ENCODE measurements at places on chromosomes 2 and 18.

- no peak for DNase-seq
These were observed 127.6 kb upstream of the TANK start for GRCh38 chr2:161032635-161033034.

GRCh38 chr2:83584672-83585071 is 874.4 kb downstream of the SUCLG1 start:
- no peak for DNase-seq

DNA sequence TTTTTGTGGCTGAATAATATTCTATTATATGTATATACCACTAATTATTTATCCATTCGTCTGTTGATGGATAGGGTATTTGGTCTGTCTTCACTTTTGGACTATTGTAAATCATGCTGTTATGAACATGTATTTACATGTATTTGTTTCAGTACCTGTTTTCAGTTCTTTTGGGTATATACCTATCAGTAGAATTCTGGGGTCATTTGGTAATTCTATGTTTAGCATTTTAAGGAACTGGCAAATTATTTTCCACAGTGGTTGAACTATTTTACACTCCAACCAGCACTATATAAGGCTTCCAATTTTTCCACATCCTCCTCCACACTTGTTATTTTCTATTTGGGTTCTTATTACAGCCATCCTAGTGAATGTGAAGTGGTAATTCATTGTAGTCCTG is 12.4 kb upstream of the TANK start:
- no peak for DNase-seq

- DNase-seq = no peak
These were observed 454.2 kb upstream of the TNP1 start for GRCh38 chr2:217314021-217314460.

DNA sequence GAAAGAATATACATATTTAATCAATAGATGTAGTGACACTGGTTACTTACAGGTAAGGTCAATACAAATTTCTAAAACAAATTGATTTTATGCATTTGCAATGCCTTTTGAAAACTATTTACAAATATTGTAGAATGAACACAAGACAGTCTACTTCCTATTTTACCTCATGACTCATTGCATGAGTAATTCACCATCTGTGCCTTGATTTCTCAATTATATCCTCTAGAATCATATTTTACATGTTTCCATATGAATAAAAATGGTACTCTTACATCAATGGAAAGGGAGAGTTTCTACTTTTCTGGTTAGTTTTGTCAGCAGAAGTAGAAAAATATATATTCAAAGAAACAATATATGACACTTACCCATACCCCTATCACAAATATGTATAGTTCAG is 203.8 kb upstream of the CDH7 start:
- DNase-seq = no peak

DNA sequence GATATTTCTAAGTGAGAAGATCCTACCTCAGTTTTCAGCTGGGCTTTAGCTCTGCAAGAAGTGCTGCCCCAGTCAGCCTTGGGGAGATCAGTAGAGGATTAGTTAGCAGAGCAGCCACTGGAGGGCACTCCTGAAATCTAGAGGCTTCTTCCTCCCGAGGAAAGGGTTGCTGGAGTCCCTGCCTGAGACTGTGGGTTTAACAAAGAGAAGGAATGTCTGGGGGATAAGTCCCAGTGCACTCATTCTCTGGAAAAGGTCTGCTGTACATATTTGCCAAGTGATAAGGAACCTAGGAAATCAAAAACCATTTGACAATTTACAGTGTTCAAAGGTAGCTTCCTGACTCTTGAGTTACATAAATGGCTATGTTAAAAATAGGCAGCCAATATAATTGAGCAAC is 207.2 kb downstream of the SLC8A1 start:
- no peak for DNase-seq

GRCh38 chr2:14631406-14632040 is 994 bp upstream of the LRATD1 start:
- no peak for DNase-seq

DNA sequence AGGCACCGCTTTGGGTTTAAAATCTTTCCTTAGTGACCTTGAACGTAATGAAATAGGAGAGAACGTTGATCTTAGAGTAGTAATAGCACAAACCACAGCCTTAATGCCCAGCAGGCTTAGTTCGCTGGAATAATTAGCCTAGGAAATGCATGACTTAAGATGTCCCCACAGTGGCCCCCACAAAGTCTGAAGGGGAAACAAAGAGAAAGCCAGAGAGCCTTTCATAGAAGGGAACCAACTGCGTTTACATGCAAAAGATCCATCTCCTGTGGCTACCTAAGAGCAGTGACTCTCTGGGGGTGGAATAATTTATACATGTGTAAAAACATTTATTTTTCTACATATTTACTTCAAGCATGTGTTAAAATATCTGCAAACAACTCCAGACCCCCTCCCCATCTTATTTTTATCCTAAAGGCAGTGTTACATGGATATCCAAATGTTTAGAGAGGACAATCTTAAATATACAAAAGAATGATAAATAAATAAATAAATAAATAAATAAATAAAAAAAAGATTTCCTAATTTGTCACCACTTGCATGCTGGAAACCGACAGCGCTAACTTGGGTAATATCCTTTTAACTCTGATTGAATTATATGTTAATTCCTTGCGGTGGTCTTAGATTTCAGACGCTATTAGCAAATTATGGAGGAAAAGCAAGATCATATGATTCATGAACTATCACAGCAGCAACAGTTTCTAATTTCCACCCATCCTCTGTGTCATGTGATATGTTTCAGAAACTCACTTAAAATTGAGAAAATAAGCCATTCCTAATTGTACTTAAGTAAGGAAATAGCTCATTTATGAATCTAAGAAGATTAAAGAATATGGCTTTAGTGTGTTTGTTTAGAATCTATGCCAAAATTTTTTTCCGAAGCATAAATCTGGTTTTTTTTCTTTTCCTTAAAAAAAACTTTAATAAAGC is 23.4 kb upstream of the CYP1B1 start:
- DNase-seq = no peak

- DNase-seq = no peak
These were observed 5.5 kb upstream of the TUBB6 start for GRCh38 chr18:12302391-12303147.

GRCh38 chr2:168277276-168277675 is 29.9 kb upstream of the STK39 start:
- no peak for DNase-seq

- DNase-seq = no peak
These were observed 4.6 kb downstream of the IL1RL1 start for GRCh38 chr2:102315921-102316320.

DNA sequence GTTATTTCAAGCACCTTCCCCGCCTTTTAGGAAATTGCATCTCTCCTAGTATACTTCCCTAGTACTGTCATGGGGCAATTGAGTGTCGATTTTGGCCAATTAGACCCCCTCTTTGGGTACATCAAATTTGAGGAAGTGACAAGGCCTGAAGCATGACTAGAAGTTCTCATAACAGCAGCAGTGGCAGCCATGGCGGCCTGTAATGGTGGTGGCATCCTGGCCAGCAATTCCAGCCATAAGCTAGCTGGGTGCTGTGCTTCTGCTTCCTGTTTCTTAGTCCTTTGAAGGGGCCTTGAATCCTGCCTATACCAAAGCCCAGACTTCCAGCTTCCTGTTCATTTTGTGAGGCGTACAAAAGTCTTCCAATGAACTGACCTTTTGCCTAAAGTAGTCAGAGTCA is 523.1 kb downstream of the PLCL1 start:
- DNase-seq = no peak

DNA sequence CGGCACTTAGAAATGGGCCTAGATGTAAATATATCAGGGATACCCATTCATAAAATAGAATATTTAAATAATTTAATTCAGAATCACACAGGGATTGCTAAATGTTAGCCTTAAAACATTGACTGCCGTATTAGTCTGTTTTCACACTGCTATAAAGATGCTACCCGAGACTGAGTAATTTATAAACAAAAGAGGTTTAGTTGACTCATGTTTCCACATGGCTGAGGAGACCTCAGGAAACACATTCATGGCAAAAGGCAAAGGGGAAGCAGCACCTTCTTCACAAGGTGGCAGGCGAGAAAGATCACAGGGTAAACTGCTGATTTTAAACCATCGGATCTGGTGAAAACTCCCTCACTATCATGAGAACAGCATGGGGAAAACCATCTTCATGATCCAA is 223.6 kb upstream of the GULP1 start:
- DNase-seq = no peak

DNA sequence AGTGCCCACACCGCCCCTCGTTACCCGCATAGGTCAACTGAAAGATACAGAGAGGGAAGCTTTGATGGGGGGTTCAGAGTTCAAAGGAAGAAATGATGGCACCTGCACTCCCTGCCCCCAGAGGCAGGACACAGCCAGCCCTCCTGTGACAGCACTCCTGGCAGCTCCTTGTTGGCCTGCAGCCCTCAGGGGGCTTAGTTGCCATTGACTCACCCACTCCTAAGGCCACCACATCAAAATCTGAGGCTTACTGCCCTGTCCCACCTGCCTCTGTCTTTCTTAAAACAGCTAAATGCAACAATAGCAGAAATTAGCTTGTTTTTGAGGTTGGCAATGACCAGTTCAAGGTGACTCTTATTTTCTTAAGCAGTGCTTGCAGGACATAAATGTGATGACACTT is 31.6 kb upstream of the SLC35F6 start:
- DNase-seq = no peak

- peak; percentile 4 for DNase-seq
These were observed 683 bp upstream of the DNAJC27 start for GRCh38 chr2:24972315-24972961.

GRCh38 chr18:74994502-74995418 is 214.2 kb downstream of the PTGR3 start:
- DNase-seq = peak; percentile 43

- peak; percentile 67 for DNase-seq
These were observed 33.1 kb downstream of the ARHGAP15 start for GRCh38 chr2:143162123-143162837.

GRCh38 chr2:55995211-55995610 is 71.6 kb upstream of the EFEMP1 start:
- DNase-seq = no peak

- no peak for DNase-seq
These were observed 109.5 kb downstream of the GRB14 start for GRCh38 chr2:164511738-164512137.

DNA sequence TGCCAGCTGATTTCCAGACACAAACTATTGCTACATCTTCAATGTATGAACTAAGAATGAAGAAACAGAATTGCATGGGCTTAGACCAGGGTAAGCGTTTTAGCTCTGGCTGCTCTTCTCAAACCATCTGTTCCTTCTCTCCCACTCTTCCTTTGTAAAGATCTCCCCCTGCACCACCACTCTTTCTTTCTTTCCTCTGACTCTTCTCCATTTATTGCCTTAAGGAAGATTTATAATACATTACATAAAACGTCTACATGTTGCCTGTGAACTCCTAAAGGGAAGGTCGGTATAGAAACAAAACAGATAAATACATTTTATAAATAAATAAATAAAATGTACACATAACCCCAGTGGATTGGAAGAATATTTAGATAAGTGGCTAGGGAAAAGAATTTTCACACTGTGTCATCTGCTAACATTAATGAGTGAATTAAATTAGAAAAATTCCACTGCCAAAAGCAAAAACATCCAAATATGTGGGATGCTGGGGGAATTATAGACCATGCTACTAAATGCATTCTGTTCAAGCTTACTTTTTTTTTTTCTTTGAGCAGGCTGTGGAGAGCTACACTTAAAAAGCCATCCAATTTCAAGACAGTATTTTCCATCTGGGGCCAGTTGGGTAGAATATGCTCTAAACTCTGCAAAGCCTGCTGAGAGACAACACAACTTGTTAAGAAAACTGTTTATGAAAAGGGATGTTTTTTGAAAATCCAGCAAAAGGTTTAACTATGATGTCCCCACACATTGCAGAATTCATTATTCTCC is 41.5 kb downstream of the NCKAP5 start:
- DNase-seq = no peak
